Stimulated activated CD4-positive, alpha-beta T cell treated with anti-CD3 and anti-CD28 coated beads, Interleukin-1b, Interleukin-23, amount 100 ng/mL, for 1 hour (primary cell): ENCODE measurements at places on chromosomes 3 and 15.

DNA sequence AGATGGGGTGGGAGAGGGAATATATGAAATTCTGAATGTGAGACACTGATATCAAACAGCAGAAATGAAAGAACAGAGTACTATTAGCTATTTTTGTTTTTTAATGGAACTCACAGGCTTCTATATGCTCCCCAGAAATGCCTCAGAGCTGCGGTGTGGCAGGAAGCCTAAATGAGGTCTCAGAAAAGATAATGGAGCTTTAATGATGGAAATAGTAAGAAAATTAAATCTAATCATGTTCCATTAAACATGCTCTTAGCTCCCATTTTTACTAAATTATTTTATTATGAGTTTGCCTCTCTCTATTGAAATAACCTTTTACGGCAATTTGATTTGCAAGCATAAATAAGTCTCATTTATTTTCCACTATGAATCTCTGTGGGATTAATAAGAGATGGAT, 378.9 kb downstream of the ULK4 start:
- DNase-seq, result no peak

GRCh38 chr15:96422125-96422524, 91.6 kb downstream of the NR2F2 start:
- DNase-seq, result no peak

GRCh38 chr3:172156586-172156955, 117.2 kb downstream of the FNDC3B start:
- no peak for DNase-seq

DNA sequence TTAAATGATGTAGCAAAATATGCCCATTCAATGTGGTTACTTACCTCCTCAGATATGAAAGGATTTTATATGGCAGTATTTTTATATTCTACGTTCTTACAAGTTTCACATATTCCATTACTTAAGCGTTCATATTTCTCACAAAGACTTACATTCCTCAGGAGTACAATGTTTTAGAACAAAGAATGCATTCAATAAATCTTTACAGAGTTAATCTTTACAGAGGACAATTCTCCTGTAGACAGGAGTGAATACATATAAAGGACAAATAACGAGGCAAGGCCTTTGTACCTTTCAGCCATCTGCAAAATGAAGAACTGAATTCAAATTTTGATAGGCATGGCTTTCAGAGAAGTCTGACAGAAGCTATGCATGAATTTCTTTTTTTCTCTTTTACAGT, 1.9 kb downstream of the ZNF80 start:
- DNase-seq, result no peak

DNA sequence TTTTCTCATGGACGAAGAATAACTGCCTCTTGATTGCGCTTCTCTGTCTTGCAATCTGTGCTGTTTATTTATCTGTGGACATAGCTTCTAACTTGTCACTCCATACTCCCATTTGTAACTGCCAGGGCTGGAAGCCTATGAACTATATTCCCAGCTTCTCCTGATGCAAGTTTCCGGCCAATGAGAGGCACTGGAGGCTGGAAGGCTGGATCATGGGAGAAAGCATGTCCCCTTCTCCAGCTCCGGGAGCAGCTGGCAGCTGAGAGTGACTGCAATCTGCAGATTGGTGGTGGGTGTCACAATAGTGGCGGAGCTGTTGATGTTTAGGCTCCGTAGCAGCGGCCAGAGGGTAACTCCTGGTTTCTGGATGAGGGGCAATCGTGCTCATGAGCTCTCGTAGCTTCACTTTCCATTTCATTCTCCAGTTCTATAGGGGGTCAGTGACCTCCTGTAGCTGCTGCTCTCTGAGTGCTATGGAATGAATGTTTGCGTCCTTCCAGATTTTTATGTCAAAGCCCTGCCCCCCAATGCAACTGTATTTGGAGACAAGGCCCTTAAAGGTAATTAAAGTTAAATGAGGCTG, 35.7 kb upstream of the PCSK6 start:
- DNase-seq, result no peak

DNA sequence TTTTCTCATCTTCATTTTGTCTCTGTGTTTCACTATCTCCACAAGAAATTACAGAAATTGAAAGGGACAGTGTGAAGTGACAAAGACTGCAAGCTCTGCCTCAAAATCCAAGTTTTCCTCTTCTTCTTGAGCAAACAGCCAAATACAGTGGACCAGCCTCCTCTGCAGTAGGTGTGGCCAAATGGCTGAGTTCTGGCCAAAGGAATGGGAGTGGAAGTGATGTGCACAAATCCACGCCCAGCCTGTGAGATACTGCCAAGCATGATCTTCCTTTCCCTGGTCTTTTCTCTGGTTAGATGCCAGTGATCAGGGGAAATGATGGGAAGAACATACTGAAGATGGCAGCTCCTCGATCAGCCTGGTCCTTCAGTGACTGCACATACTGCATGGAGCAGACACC, 111.0 kb upstream of the CPNE4 start:
- no peak for DNase-seq

DNA sequence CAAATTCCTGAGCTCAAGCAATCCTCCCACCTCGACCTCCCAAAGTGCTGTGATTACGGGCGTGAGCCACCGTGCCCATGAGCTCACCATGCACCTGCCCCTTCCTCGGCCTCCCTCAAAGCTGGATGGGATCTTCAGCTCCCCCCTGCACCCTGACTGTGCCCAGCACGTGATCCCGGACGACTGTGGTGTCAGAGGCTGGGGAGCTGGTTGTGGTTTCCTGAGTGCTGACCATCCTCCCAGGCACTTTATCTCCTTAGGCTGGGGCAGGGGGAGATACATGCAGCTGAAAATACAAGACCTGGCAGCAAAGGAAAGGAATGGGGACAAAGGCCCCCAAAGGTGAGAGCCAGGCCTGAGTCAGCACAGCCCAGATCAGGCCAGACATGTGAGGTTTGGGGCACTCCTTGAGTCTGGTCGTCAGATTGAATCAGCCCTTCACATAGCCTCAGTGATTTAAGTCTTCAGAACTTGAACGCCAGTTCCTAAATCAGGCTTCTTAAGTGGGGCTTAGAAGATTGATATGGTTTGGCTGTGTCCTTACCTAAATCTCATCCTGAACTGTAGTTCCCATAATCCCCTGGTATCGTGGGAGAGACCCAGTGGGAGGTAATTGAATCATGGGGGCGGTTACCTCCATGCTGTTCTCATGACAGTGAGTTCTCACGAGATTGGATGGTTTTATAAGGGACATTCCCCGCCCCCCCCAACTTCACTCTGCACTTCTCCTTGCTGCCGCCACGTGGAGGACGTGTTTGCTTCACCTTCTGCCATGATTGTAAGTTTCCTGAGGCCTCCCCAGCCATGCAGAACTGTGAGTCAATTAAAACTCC, 35.8 kb downstream of the PRKCD start:
- peak; percentile 7 for DNase-seq

GRCh38 chr3:143830063-143830462, 18.2 kb downstream of the SLC9A9 start:
- no peak for DNase-seq

- no peak for DNase-seq
Observed at GRCh38 chr15:95763426-95763825, 567.1 kb upstream of the NR2F2 start.

DNA sequence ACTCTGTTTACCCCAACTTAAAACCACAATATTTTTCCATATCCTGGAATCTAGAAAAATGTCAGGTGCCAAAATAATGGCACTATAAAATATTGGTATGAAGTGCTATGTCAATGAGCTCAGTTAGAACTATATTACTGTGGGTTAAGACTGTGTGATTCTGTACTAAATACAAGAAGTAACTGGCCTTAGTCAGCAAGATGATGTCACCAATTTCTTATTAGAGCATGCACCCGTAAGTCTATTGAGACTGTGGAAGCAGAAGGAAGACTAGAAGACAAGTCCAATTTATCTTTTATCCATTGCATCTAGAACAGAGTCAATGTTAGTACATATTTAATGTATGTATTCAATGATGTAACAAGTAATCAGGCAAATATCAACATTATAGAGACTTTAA, 25.0 kb downstream of the LRRC58 start:
- no peak for DNase-seq

GRCh38 chr3:142433110-142433509, 14.7 kb downstream of the XRN1 start:
- DNase-seq, result no peak

- DNase-seq, result no peak
Observed at GRCh38 chr15:64460724-64461720, 644 bp downstream of the ZNF609 start.

DNA sequence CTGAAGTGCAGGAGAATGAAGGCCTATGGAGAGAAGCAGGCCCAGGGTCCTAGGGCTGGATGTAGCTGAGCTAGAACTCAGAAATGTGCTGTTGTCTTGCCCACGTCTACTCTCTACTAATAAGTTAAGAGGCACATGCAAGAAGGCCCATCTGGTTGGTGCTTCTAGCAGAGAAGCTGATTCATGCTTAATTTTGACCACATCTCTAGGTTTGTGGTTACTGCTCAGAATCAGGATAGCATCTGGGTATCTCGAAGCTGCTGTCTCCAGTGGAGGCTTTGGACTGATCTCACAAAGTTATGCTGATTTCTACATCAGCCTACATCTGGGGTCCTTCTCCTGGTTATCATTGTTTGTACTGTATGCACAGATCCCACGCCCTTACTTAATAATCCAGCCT, 87.3 kb downstream of the CACNA1D start:
- DNase-seq, result no peak

DNA sequence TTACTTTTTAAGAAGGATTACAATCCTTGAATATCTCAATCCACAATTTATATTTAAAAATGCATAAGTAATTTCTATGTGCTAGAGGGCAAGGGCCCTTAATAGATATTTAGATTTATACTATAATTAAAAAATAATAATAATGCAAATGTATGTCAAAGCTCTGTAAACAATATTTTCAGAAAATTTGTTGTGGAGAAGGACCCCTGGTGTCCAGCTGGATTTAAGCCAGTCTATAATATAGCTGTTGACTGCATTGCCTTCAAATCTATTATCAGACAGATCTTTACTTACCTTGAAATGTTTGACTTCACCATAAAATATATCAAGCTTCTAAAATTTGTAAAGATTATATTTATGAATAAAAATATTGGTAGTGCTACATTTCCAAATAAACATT, 65.6 kb downstream of the ZBTB20 start:
- DNase-seq, result no peak

DNA sequence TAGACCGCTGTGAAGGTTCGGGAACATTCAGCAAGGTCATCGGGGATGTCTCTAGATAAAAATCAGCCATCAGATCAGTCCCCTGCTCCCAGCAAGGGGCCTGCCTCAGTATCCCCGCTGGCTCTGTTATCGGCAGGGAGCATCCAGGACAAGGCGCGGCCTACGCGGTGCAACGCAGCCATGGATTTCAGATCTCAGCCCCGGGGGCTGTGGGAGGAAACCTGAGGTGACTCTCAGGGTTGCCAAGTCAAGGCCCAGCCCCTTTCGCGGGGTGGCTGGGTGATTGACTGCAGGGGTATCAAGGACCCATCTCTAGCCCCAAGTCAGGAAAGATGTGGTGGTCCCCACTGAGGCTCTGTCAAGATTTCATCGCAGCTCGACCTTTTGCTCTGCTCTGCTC, 23.1 kb upstream of the CD47 start:
- DNase-seq, result no peak

- DNase-seq, result no peak
Observed at GRCh38 chr15:42077689-42078088, 16.7 kb downstream of the PLA2G4D start.

- DNase-seq, result no peak
Observed at GRCh38 chr3:35665390-35666055, 26.2 kb downstream of the ARPP21 start.

GRCh38 chr3:112675943-112676535, 35.1 kb upstream of the CCDC80 start:
- DNase-seq, result no peak

DNA sequence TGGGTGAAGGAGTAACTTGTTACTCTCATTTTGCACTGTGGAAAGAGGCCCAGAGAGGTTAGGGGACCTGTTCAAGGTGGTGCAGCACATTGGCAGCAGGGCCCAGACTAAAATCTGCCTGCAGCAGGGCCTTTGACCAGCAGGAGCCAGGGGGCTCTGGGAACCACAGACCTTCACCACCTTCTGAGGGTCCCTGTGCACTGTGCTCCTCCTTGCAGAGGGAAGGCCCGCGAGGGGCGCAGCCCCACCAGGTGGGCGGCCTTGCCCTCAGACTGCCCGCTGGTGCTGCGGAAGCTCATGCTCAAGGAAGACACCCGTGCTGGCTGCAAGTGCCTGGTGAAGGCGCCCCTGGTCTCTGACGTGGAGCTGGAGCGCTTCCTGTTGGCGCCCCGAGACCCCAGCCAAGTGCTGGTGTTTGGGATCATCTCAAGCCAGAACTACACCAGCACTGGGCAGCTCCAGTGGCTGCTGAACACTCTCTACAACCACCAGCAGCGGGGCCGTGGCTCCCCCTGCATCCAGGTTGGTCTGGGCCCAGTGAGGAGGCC, 61.5 kb upstream of the FGD5 start:
- DNase-seq, result no peak

DNA sequence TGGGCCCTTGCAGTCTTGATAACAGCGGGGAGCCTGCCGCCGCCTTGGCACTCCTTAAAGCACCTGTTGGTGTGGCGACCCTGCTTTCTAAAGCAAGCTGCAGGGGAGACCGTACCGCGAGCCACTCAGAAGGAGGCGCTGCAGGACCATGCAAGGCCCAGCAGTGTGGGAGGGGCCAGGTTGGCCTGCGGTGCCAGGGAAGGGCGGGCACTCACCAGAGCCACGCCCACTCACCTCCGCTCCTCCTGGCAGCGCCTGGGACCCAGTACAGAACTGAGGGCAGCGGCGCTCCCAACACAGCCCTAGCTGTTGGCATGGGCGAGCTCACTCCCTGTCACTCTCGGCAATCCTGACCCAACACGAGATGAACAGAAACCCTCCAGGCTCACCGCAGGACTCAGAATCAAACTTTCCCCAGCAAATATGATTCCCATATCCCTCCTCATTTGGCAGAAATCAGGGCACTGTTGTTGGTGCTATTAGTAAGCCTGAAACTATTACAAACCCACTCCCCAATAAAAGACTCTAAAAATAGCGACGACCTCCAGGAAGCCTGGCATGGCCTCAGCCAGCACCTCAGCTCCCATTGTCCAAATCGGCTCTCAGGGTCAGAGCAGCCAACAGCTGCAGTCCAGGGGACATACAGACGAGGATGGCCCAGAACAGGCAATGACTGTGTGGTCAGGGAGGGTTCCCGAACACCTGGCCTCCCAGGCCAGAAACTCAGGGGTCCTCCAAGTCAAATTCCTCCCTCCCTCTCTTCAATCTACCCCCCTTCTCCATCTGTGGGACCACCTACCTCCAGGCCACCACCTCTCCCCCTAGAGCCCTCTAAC, 77.2 kb downstream of the TBC1D2B start:
- peak; percentile 61 for DNase-seq

GRCh38 chr3:12273045-12273695, 15.7 kb upstream of the PPARG start:
- DNase-seq, result no peak

GRCh38 chr15:41494190-41494921, 682 bp downstream of the ITPKA start:
- no peak for DNase-seq

GRCh38 chr3:153291059-153291685, 129.1 kb downstream of the RAP2B start:
- no peak for DNase-seq

DNA sequence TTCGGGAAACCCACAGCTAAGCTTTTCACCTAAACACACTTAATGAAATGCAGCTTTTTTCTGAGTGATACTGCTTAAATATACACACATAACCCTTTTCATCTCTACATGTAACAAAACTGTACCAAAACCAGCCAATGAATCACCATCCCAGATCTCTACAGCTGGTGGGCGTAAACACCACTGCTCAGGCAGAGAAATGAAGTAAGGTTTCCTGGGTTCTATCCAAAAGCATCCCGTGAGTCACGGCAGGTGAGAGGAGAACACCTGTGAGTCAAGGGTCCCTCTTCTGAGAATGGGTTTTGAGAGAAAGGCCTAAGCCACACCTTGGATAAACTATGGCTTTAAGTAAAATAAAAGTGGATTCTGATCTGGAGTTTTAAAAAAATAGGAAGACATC, 2.6 kb downstream of the CLDN1 start:
- no peak for DNase-seq
